ENCODE measurements at places on chromosomes 16 and 17.

DNA sequence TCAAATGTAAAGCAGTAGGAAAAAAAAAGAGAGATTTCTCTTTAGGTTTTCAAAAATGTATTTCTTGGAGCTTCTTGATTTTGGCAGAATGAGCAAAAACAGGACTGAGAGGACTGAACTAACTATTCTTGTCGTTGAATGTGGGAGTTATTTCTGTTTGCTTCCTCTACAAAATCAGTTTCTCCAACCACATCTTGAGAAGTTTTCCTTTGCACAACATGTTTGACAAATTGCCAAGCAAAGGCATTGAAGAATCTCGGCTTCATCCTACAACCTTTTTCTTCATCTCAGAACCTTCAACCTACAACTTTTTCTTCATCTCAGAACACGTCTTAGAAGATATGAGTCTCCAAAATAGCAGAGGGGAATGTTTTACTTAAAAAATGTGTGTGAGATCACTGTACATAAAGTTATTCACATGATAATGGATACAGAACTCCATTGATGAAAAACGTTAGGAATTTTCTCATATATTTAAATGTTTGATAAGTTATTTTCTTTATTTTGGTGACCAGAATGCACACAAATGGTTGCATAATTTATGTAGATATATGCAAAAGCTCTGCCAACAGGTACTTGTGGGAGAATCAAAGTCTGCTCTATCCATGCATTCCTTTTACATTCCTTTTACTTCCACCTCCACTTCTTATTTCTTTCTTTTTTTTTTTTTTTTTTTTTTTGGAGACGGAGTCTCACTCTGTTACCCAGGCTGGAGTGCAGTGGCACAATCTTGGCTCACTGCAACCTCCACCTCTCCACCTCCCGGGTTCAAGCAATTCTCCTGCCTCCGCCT is 370.0 kb downstream of the KCNJ2 start:
- no peak for DNase-seq

GRCh38 chr17:5582209-5583185 is 1.8 kb downstream of the NLRP1 start:
- no peak for DNase-seq

DNA sequence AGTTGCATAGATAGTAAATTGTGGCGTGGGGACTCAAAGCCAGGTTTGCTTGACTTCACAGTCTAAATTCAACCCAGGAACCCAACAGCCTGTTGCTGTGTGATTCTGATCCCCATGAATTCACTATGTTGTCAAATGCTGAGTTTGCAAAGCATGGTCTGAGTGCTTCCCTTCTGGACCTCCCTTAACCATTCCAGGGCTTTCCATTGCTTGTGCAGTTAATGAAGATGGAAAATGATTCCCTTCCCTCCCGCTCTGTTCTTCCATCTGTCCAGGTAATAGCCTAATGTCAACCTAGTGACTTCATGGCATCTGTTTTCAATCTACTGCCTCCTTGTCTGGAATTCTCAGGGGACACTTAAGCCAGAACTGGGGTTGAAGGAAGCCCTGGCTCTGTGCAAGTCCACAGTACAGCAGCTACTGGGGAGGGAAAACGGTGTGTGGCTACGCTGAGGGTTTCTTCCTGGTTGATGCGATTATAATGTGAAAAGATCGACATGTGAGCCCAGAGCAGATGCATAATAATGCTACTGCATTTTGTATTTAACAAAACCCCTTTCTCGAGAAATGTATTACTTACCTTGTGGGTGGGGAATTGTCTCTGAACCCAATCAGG is 206.7 kb downstream of the CDH13 start:
- no peak for DNase-seq

GRCh38 chr17:19911033-19911432 is 43.3 kb upstream of the ULK2 start:
- DNase-seq: no peak

GRCh38 chr17:73401911-73402310 is 90.1 kb upstream of the CDC42EP4 start:
- peak; percentile 81 for DNase-seq

DNA sequence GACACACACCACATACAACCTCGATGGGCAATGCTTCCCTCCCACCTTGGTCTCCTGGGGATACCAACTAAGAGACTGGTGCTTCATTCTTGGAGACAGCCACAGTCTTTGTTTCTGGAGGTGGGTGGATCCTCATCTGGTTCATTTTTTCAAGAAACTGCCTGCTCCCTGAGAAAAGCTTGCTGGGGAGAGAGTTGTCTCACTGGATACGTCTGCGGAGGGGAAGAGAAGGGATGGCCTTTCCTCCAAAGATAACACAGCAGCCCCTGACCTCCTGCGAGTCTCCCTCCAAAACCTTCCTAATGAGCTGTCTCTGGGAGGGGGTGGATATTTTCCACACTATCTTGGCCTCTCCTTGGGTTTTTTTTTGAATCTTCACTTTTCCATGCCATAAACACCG is 221.2 kb downstream of the SOX9 start:
- no peak for DNase-seq

DNA sequence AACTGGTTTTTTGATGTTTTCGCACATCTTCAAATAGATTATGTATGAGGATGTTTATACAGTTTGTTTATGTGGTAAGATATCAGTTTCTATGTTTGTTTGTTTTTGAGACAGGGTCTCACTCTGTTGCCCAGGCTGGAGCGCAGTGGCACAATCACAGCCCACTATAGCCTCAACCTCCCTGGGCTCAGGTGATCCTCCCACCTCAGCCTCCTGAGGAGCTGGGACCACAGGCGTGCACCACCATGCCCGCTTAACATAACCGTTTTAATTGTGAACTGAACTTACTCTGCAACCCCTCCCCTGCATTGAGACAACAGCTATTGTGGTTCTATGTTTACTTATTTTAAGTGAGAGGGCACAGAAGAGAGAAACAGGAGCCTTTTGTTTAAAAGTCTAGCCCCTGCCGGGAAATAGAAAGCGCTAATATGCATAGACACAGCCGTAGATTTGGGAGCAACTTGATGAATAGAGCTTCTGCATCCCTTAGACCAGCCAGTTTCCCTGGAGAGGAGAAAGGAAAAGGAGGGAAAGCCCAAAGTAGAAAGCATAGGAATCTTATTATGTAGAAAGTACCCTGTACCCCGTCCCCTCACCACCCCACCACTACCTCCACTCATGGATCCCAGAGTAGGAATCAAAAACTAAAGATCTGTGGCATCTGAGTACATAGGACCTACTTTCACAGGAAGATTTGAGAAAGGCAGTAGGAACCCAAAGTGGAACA is 19.6 kb upstream of the APPBP2 start:
- no peak for DNase-seq

- DNase-seq: no peak
These were observed 3.7 kb upstream of the ABCA9 start for GRCh38 chr17:69064476-69064875.

- DNase-seq: no peak
These were observed 12.5 kb downstream of the EPN2 start for GRCh38 chr17:19249681-19250080.

DNA sequence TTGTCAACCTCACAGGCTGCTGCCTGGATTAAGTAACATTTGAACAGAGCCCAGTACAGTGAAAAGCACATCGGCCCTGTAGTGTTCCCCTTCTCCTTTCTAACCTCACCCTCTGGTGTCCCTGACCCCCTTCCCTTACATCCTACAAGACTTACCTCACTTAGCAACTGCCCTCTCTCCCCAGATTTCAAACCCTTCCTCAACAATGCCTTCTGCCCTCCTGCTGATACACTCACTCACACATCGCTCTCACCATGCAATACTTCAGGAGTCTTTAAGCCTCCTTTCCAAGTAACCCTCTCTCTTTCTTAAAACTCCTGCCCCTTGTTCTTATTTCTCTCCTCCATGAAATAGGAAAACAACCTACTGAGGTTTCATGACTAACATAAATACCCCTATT is 17.8 kb downstream of the ZZEF1 start:
- DNase-seq: no peak

- peak; percentile 73 for DNase-seq
These were observed 527 bp downstream of the SIAH1 start for GRCh38 chr16:48384520-48385252.

GRCh38 chr17:43701318-43701743 is 39.6 kb upstream of the MEOX1 start:
- DNase-seq: no peak

DNA sequence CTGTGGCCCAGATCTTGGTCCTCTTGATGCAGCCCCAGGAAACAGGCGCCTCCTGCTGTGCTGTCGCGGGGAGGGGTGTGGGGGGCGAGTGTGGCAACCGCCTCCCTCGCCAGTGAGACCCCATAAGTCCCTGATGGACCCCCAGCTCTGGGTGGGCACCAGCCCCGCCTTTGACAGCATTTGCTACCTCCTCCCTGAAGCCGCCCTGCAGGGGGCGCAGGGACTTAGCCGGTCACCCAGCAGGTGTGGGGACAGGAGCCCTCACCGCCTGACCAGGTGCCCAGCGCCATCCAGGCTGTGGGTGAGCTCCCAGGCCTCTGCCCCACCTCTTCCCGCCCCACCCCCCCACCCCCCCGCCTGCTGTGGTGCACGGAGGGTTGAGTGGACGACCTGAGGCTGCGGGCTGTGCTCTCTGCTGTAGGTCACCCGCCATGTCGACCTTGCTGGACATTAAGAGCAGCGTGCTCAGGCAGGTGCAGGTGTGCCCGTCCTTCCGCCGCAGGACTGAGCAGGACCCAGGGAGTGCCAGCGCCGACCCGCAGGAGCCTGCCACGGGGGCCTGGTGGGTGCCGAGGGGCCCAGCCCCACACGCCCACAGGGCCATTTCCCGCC is 4.8 kb downstream of the BAIAP3 start:
- peak; percentile 78 for DNase-seq

DNA sequence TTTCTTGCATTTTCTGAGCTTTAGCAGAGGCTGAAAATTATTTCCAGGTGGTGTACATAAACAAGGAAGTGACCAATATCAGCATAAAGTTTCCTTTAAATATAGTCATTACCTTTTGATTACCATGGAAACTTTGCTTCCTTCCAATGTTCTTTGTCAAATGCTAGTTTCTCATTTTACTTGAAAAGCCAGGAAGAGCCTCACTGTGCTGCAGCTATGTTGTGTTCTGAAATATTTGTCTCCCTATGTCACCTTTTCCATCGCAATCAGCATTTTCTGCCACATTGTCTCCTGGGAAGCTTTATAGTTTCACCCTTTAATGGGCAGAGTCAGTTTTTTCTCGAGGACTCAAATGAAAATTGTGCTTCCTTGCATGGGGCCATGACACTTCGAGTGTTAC is 496.0 kb downstream of the CDH8 start:
- DNase-seq: no peak

- no peak for DNase-seq
These were observed 73.0 kb downstream of the ZNF778 start for GRCh38 chr16:89290472-89290871.

DNA sequence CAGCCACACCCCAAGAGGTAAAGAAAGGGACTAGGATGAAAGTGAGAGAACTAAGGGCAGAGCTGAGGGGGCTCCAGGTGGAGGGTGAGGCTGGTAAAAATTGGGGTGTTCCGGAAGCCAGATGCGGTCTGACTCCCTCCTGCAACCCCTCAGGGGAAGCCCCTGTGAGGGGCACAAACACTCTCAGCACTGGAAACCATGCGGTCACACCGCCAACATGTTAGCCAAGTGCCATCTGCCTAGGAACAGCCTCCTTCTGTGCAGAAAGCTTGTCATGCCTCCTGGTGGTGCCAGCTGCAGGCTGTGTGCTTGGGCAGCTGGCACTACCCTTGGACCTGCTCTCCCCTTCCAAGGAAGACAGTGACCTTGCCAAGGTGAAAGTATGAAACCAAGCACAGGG is 83.5 kb upstream of the RPL38 start:
- DNase-seq: no peak

DNA sequence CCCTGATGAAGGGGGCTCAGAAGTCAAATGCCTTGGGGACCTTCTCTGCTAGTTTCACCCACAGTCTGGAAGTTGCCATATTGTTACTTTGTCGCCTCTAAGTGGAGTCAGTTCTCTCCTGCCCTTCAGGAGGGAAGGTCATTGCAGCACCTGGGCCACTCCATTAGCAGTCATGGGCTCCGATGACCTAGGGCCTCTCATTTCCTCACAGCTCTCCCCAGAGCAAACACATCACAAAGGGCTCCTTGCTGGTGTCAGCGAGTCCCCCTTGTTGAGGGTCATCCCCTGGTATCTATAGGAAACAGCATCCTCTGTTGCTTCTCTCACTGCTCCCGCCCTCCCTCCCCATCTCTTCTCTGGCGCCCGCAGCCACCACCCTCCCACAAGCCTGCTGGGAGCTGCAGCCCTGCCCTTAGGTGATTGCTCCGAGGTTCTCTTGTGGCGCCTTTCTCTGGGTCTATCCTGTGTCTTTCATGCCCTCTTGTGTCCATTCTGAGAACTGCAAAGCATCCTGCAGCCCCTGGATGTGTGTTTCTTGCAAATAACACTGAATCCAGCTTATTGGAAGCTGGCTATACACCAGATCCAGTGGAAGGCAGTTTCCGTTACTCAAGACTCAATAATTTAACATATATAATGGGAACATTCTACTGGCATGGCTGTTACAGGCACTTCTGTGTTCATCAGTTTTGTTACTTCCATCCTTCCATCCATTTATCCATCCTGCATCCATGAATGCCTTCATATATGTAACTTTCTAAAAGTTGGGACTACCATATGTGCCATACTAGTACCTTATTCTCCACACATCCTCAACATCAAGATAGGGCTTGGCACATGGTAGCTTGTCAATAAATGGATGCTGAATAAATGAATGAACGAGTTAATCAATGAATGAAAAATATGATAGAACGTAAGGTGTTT is 21.2 kb downstream of the PDILT start:
- peak; percentile 63 for DNase-seq

DNA sequence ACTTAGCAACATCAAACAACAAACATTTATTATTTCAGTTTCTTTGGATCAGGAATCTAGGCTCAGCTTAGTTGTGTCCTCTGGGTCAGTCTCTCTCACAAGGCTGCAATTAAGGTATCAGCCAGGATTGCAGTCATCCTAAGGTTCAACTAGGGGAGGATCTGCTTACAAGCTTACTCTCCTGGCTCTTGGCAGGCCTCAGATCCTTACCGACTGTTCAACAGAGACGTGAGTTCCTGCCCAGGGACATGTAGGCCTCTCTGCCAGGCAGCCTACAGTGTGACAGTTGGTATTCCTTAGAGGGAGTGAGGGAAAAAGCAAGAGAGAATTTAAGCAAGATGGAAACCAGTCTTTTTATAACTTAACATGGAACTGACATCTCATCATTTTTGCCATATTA is 294.0 kb downstream of the ZFHX3 start:
- DNase-seq: no peak

GRCh38 chr16:49910541-49911071 is 54.7 kb upstream of the ZNF423 start:
- DNase-seq: peak; percentile 37

- no peak for DNase-seq
These were observed 33.6 kb downstream of the ELAC2 start for GRCh38 chr17:12983991-12984884.

Measured in BE2C (cell line).